ENCODE measurements at places on chromosomes 11 and 22.

- DNase-seq: no peak
Measured at GRCh38 chr22:49011769-49012648, 815.7 kb downstream of the BRD1 start.

DNA sequence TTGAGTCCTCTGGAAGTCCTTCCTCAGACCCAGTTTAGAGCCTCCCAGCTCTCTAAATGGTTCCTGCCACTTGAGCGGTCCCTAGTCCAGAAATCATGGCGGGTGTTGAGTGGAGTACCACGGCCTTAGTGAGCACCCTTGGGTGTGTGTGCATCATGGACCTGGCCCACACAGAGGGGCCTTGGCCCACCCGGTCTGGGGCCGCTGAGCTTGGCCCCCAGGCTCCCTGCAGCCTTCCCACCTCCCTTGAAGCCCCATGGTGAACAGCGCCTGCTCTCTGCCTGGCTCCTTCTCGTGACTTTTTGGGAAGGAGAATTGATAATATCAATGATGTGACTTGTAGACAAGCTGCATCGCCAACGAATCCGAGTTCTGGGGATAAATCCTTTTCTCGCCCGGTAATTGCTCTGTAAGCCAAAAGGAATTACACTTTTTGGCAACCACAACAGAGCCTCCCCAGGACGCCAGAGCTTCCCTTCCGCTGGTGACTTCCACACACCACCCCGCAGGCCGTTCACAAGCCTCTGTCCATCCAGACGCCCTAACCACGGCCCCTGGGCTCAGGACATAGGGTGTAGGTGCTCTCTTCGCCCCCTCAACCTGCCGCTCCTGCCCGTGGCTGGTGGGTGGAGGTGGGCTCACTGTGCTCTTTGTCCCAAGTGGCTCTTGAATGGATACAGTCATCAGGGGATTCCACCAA, 93.8 kb downstream of the NECTIN1 start:
- DNase-seq: no peak

DNA sequence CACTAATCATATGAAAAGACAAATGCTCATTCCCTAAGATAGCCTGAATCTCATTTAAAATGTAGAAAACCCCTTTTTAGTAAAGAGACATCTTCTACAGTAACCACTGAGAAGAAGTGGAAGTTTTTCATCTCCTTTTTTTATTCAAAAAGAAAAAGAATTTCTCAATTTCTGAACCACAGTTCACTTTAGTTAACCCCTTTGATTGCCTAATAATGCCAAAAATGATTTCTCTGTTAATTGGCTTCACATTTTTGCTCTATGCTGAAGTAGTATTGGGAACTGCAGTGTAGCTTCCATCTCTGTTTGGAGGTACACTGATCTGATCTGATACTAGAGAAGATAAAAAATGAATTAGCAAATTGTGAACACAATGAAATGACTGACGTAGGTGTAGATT, 58.3 kb downstream of the CD44 start:
- no peak for DNase-seq

GRCh38 chr11:112525844-112526590, 265.4 kb upstream of the PLET1 start:
- DNase-seq: no peak

- DNase-seq: no peak
Measured at GRCh38 chr11:119810478-119811232, 81.7 kb upstream of the NECTIN1 start.

DNA sequence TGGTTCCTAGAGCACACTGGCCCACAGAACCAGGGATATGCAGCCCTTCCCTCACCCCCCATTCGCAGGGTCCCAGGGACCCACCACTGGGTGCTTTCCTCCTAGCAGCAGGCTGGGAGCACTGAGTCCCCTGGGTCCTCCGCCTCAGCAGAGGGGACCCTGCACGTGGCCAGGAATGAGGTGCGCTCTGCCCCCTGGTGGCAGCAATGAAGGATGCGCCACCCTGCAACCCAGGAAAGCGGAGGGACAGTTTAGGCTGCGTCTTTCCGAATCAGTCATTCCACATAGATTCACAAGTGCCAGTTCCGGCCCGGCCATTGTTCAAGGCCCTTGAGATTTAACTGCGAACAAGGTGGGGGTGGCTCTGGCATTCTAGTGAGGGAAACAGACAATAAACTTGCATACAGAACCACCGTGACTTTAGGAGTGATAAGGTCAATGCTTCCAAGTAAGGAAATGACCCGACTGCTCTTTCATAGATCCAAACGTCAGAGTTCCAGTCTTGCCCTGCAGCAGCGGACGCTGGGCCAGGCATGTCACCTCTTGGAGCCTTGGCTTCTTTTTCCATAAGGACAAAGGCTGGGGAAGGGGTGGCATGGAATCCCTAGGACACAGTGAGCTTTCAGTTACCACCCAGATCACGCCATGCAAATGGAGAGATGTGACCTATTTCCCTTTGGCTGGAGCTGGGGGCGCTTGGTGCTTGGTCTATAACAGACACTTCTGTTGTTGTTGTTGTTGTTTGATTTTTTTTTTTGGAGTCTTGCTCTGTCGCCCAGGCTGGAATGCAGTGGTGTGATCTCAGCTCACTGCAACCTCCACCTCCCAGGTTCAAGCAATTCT, 7.7 kb downstream of the RIN1 start:
- DNase-seq: peak; percentile 85

DNA sequence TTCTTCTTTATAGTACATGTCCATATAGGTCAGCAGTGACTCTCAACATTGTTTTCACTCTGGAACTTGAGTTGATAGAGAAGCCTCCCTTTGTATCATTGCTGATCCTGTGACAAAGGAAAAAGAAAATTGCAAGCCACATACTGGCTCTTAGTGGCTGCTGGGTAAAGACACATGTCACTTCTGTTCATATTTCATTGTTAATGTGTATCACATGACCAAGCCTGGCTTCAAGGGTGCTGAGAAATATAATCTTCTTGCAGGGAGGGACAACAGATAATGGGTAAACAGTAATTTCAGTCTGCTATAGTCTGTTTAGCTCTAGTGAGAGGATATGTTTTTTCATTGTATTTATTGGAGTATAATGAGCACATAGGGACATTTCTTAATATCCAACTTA, 173.3 kb downstream of the PGR start:
- no peak for DNase-seq

- DNase-seq: no peak
Measured at GRCh38 chr11:68546555-68546954, 86.0 kb downstream of the PPP6R3 start.

DNA sequence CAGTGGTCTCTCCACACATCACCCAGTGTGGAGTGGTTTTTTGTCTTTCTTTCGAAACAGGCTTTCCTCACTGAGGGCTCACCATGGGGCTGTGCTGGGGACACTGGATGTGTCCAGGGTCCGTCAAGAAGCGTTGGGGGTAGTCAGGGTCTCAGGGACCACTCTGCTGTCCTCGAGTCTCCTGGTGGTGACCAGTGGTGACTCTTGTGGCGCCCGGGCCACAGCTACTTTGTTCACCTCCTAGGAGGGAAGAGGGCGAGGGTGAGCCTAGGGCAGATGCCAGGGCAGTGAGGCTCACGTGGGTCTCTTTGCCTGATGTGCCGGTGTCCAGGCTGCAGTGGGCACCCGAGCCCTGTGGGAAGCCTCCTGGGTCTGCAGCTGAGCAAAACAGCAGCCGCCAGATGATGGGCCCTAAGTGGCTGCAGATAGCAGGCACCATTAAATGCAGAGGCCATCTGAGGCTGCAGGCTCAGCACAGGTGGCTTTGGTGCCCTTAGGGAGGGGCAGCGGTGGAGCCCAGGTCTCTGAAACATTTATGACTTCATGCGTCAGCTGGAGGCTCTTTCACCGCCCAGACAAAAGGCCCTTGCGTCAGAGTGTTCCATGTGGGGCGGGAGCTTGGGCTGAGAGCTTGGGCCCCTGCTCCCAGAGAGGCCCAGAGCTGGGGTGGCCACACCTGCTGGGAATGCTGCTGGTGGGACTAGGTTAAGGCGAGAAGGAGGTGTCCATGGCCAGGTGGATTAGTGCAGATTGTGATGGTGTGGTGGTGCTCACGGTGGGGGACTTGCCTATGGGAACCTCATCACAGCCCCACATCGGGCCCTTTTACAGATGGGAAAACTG, 29.5 kb downstream of the KCNQ1 start:
- DNase-seq: no peak

- DNase-seq: no peak
Measured at GRCh38 chr11:87213444-87213843, 175.7 kb downstream of the TMEM135 start.

DNA sequence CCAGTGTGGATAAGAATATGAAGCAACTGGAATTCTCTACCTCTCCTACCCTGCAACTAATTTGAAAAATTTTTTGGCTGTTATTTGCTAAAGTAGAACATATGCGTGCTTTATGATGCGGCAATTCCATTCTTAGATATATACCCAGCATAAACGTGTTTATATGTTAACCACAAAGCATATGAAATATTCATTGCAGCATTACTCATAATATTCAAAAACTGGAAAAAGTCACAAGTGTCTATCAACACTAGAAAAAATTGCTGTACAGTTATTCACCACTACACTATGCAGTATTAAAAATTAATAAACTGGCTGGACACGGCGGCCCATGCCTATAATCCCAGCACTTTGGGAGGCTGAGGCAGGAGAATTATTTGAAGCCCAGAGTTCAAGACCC, 226.4 kb downstream of the LUZP2 start:
- no peak for DNase-seq

- DNase-seq: no peak
Measured at GRCh38 chr11:24653901-24654300, 157.0 kb downstream of the LUZP2 start.

DNA sequence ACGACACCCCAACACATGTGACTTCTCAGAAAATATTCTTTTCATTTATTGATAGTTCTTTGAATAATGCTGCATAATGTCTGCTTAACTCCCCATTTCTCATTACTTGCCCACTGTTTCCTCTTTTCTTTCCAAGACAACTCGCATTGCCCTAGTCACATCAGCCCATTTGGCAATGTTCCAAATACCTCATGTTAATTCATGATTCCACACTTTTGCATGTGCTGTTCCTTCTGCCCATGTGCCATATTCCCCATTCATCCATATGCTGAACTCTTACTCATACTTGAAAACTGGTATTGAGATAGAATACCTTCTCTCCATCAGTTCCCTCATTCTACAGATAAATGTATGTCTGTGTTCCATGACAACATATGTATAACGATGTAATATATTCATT, 993.7 kb downstream of the OPCML start:
- no peak for DNase-seq

GRCh38 chr22:29306835-29307595, 565 bp downstream of the GAS2L1 start:
- peak; percentile 86 for DNase-seq

DNA sequence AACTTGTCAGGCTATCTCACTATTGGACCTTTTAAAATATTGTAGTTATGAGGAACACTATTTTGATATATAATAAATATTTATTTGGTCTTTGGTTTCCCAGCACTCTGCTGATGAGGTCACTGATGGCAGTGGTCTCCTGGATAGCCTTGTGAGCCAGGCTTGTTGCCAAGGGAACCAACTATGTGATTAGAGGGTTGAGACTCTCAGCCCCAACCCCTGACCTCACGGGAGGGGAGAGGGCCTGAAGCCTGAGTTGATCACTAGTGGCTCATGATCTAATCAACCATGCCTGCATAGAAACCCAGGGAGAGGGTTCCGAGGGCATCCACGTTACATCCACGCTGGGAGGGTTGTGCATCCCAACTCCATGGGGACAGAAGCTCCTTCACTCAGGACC, 10.8 kb downstream of the PANX1 start:
- no peak for DNase-seq

DNA sequence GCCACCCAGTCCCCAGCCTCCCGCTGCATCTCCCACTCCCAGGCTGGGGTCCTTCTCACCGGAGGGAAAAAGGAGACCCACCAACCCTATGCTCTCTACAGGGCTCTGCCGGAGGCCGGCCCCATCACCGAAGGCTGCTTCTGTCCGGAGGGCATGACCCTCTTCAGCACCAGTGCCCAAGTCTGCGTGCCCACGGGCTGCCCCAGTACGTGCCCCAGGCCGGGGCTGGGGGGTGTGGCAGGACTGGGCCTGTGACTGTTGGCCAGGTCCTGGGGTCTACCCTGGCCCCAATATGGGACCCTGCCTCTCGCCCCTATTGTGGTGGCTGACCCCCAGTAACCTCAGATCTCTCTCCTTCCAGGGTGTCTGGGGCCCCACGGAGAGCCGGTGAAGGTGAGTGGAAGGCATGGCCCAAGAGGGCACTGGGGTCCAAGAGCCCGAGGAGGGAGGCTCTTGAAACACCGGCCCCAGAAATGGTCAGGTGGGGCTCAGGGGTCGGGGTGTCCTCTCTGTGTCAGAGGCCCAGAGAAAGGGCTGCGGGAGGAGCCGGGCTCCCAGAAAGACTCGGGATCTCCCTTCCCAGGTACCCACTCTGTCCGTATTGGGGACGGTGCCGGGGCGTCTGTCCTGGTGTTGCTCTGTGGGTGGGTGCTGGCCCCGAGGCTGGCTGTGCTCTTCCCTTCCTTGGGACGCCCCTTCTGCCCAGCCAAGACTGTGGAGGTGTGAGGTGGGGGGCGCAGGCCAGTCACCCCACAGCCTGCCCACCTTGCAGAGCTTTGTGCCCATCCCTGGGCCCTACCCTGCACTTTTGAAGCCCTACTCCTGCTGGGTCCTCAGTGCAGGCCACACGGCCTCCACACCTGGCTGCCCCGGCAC, 26.1 kb upstream of the MUC5B start:
- peak; percentile 6 for DNase-seq

DNA sequence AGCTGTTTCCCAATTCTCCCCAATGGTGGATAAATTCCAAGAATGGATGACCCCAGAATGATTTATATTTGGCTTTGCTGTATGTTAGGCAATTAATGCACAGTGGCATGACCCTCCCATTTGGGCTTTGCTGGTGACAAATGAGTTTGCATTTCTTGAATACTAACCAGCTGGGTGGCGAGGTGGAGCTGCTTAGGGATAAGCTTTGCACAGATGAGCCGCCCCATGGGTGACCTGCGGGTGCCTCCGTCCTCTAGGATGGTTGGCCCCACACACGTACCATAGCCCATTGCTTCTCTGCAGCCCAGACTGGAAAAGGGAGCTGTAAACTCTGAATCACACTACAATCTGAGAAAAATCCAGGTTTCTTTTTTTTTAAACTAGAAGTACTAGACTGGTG, 94.6 kb downstream of the NTM start:
- DNase-seq: no peak

DNA sequence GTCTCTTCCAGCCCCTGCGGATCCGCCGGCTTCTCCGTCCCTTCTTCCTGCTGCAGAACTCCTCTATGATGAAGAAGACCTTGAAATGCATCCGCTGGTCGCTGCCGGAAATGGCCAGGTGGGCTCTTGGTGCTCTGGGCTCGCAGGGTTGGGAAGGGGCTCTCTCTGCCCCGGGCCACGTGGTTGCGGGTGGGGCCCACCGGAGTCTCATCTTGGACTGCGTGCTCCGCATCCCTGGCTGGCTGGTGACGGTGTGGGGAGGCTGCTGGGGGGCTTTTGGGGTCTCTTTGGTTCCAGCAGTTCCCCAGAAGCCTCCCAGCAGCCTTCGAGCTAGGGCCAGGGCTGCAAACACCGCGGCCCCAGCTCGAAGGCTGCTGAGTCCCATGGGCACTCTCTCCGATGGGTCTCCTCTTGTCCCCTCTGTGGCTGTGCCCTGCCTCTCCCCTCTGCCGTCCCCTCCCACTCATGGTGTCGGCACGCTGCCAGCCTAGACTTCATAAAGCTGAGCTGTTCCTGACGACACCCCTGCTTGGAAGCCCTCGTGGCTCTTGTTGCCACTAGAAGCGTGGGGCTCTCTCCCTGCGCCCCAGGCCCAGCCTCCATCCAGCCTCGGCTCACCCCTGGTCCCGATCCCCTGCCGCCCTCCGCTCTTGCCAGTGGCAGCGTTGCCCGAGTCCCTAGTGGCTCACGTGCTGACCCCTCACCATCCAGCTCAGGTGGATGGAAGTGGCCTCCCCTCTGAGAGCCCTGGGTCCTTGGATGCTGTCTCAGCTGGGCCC, 14.3 kb downstream of the TPCN2 start:
- no peak for DNase-seq

GRCh38 chr22:40183029-40183581, 5.4 kb downstream of the TNRC6B start:
- no peak for DNase-seq
